ENCODE measurements at places on chromosomes 12 and 14. TPM values are rescaled to one million over a fixed set of nuclear protein-coding genes. Genes with fewer than 3 reads are reported as not detected.

SNX6 gene
- 81.6 TPM for total RNA-seq

NID2 gene
- total RNA-seq = not detected

NEUROD4 gene
- total RNA-seq = not detected

RNASE1 gene
- total RNA-seq = 0.85 TPM

DNA sequence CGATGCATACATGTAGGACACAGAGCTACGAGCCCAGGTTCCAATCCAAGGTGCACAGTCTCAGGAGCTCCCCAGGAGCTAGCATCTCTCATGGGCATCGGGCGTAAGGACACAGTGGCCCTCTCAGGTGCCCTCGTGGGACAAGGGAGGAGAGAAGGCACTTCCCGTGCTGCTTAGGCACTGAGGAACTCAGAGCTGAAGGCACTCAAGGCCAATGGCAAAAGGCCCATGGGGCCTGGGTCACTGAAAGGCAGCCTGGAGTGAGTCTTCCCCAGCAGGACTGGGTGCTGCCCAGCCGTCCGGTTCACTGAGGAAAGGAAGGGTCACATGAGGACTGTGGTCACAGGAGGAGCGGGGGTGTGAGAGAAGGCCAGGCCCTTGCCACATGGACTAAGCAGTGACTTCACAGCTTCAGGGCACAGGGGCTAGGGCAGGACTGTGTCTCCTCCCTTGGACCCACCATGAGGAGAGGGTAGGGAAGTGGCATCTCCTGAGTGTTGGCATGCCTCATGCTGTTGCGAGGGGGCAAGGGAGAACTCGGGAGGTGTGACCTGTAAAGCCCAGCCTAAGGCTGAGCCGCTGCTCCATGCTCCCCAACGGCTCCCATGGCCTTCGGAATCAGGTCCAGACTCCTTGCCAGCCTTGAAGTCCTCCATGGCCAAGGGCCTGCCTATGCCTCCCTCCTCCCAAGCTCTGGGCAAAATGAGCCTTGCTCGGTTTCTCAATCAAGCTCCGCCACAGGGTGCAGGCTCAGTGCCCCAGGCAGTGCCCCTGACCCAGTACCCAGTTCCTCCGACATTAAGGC lies 51.8 kb downstream of the CHGA start:
- DNase-seq = no peak

GRCh38 chr14:52380294-52380693 lies 66.2 kb downstream of the PTGER2 start:
- DNase-seq = no peak

DNA sequence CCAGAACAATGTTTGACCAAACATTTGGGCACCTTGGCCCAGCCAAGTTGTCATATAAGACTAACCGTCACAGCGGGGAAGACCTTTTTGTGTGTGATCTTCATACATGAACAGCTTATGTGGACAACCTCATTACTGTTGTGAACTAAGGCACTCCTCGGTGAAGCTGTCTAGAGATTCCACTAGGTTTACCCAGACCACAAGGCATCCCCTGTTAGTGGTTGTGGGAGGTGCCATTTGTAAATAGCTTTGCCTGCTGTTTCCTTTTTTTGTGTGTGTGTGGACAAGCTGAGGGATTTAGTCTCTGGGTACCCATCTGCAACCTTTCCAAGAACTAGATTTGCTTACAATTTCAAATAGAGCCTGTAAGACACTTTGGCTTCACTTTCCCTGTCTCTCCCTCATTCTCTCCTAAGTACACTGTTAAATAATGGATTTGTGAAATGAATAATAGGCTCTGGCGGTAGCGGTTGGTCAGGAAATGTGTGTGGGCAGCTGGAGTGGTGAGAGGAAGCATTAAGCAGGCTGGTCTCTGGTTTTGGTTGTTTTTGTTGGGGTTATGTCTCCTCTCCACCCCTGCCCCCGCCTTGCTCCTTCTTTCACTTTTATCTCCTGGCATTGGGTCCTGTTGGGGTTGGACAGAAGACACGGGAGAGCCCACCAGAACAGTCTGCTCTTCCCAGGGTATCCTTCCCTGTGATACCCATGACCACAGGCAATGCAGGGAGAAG lies 727.6 kb downstream of the VRK1 start:
- no peak for DNase-seq

- no peak for DNase-seq
Observed at GRCh38 chr14:58467575-58467974, 40.1 kb downstream of the KIAA0586 start.

GRCh38 chr12:54025499-54026405 lies 2.5 kb upstream of the HOXC6 start:
- DNase-seq = no peak

- DNase-seq = no peak
Observed at GRCh38 chr14:98230411-98230810, 1041.6 kb downstream of the BCL11B start.

GRCh38 chr14:89401761-89402160 lies 15.3 kb downstream of the FOXN3 start:
- no peak for DNase-seq

DNA sequence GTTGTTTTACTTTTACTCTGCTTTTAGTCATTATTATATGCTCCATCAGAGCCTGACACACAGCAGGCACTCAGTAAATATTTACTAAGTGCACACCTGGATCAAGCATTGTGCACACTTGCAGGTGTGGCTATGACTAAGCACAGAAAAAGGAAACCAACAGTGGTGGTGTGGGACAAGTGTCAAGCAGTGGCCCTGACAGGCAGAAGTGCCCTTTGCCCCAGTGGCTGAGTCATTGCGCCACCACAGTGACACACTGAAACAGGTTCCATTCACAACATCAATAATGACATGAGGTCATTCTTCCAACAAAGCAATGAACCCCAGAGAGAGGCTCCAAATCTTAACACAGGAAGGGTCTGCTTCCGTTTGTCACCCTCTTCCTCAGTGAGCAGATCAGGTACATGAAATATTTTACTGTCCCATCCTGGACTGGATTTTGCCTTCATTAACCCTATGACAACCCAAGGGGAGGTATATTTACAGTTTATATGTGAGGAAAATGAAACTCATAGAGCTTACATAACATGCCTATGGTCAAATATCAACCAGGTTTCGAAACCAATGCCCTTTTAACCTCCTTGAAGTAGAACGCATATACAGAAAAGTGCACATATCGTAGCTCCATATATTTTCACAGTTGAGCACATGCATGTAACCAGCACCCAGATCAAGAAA lies 82.6 kb upstream of the GTF2A1 start:
- no peak for DNase-seq

DNA sequence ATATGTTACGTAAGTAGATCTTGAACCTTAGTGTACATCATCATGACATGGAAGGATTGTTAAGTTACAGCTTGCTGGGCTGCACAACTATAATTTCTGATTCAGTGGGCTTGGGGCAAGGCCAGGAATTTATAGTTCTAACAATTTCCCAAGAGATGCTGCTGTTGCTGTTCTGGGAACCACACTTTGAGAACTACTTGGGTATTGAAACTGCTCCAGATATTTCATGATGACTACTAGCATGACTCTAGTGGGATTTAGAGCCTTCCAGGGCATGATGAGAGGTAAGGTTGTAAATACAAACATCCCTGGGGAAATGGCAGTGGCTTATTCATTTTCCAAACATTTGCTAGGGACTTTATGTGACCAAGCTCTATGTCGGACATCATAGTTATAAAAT lies 904.8 kb upstream of the SEL1L start:
- no peak for DNase-seq

- DNase-seq = no peak
Observed at GRCh38 chr14:104956290-104956890, 21.8 kb downstream of the AHNAK2 start.

- DNase-seq = no peak
Observed at GRCh38 chr12:126704609-126705008, 1562.4 kb upstream of the TMEM132C start.

All from G401 (cell line).